AG04449 (cell line): ENCODE measurements at places on chromosomes 1 and 21.

DNA sequence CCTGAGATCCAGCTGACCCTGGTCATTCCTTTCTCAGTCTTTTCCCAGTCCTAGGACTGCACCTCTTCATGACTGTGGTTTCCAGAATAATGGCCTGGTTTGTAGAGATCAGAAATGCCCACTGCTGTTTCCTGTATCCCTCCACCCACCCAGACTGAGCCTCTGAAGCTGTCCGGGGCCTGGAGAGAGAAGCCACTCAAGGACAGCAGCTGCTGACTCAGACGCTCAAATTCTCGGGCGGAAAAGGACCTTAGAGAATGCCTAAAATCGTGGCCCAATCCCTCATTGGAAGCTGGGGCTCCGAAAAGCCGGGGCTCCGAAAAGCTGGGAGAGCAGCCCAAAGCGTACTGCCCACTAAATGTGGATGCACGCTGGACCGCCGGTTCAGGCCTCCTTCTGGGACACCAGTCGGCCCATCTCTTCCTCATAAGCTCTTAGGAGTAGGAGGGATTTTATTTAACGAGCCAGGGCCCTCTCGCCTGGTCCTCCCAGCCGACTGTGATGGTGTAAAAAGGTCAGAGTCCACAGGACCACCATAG is 7.8 kb upstream of the GPR61 start:
- no peak for DNase-seq

DNA sequence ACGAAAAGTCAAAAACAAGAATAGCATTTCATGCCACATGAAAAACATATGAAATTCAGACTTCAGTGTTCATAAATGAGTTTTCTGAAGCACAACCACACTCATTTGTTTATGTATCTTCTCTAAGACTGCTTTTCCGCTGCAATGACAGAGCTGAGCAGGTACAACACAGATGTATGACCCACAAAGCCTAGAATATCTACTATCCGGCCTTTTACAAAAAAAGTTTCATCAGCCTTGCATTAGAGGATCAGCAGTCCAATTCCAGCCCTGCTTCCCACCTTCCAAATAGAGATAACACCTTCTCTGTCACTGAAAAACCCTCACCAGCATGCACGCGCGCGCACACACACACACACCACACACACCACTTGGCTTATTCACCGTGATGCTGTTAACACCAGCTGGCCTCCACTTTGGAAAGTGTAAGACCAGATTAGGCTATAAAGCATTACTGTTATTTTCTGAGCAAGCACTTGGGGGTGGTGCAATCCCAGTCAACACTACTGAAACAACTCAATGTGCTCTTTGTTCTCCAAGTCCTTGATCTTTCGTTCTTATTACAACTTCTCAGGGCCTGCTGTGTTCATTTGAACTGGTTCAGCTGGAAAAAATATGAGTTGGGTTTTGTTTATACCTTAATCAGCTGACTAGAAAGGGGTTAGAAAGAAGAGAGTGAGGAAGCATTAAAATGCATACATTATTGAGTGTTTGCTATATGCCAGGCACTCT is 90.0 kb downstream of the GLUL start:
- DNase-seq = no peak

DNA sequence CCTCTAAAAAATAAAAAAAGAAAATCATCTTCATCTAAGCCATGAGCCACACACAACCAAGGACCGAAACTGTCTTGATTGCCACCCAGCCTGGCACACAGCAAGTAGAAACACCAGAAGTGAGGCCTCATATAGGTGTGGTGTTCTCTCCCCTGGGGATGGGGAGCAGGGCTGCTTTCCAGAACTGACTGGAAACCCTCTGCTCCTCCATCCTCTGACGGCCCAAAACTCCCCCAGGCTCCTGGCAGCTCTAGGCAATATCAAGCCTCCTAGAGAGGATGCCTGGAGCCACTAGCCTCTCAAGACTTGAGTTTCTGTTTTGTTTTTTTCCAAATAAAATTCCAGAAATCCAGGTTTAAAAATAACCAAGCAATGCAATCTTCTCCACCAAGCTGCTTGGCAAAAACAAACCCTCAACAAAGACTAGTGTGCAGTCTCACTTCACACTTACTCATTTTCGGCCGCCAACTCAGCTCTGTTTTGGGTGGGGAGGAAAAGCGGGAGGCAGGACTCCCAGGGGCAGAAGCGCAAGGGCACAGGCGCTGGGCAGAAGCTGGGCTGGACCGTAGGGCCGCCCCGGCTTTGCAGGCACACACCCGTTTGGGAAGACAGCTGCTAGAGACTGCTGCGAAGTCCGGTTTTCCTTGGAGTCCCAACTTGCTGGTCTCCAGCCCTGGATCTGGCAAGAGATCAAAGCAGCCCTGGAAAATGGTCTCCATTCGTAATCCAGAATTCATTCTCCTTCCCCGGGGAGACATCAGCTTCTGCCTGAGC is 78.2 kb upstream of the CAPZB start:
- DNase-seq = no peak

DNA sequence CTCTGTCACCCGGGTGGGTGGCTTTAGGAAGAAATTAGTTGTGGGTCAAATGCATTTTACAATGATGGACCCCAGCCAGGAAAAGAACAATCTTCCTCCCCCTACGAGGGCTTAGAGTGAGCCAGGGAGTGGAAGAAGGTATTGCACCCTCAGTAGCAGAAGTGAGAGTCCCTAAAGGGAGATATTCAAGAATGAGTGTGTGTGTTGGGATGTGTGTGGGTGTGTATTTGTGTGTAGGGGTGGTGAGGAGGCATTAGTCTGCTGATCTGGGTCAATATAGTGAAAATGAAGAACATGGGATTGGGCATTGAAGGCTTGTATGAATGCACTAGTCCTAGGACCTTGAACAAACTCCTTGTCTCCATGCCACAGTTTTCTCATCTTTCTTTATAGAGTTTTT is 85.2 kb upstream of the RUNX1 start:
- DNase-seq = no peak

DNA sequence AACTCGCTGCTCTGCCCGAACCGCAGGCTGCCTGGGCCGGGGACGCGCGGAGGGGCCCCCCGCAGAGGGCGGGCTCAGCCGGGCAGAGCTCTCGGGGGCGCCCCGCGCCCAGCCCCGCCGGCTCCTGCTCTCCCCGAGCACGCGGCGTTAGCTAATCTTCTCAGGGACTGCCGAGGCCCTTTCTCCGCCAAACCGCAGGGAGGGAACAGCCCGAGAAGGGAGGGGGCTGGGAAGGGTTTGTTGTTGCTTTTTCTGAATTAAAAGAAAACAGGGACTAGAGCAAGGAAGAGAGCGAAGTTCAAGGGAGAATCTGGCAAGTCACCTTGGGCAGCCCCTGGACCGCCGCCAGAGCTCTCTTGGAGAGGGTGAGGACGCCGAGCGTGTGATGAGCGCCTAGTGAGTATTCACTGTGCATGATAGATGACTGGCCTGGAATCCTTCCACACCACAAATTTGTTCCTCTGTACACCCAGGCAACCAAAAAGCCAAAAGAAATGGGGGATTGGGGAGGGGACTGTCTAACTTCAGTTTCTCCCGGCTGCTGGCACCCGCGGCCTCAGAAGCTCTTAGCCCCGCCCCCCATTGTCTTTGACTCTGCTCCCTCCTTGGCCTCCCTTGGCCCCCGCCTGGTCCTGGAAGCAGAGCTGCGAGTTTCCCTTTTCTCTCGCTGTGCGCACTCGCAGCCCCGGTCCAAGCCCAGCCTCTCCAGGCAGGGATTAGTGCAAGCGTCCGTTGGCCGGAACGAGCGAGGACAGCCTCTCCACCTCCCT is 19.7 kb upstream of the LMX1A start:
- no peak for DNase-seq

GRCh38 chr1:156096640-156097391 is 14.6 kb upstream of the MEX3A start:
- no peak for DNase-seq

- DNase-seq = no peak
Observed at GRCh38 chr1:180935326-180936109, 22.8 kb downstream of the KIAA1614 start.
